Activated CD8-positive, alpha-beta memory T cell treated with anti-CD3 and anti-CD28 coated beads for 1 hour (primary cell): ENCODE measurements at places on chromosomes 3 and 15.

GRCh38 chr15:20409247-20409646 is 132.4 kb downstream of the GOLGA6L6 start:
- no peak for DNase-seq

DNA sequence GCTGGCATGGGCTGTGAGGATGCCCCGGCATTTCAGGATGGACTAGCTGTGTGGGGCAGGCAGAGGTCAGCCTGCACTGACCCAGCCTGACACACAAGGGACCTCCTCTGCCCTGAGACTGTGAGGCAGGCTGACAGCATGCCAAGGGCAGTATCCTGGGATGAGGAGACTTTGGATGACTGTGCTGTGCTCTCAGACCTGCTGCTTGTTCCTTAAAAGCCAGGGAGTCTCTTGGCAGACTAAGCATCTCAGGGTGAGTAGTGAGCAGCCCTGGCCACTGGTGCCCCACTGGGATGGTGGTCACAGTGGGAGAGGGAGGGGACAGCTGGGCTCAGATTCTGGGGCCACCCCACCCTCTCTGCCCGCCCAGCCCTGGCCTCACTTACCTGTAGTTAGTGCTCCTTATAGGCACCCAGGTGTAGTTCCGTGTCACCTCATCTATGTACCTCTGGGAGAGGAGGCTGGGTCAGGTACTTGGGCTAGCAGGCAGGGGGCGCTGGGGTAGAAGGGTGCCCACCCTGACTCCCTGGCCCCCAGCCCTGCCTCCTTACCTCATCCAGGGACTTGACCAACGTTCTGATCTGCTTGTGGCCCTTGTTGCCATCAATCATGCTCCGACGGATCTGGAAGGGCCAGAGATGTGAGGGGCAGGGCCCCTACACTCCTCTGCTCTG is 16.1 kb upstream of the TMEM115 start:
- DNase-seq = no peak

GRCh38 chr3:136463170-136463569 is 213.0 kb downstream of the PCCB start:
- DNase-seq = no peak

DNA sequence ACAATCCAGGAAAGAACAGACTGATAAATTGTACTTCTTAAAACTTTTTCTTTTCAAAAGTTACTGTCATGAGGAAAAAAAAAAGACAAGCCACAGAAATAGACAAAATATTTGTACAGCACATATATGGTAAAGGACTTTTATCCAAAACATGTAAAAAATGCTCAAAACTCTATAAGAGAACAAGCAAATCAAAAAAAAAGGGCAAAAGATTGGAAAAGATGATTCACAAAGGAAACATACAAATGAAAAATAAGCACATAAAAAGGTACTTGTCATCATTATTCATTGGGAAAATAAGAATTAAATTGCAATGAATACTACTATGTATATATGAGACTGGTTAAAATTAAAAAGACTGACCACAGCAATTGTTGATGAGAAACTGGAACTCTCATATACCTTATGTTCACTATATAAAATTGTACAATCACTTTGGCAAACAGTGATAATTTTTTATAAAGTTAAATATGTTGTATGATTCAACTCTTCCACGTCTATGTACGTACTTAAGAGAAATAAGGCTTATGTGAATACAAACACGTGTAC is 39.7 kb downstream of the DIPK2A start:
- no peak for DNase-seq

GRCh38 chr3:48519277-48519643 is 15.3 kb upstream of the SHISA5 start:
- no peak for DNase-seq

- DNase-seq = no peak
Measured at GRCh38 chr3:47108546-47108945, 55.4 kb downstream of the SETD2 start.

- DNase-seq = no peak
Measured at GRCh38 chr3:189898559-189899153, 222.0 kb downstream of the P3H2 start.
